HAP-1 (cell line): ENCODE measurements at places on chromosomes 11 and 22.

DNA sequence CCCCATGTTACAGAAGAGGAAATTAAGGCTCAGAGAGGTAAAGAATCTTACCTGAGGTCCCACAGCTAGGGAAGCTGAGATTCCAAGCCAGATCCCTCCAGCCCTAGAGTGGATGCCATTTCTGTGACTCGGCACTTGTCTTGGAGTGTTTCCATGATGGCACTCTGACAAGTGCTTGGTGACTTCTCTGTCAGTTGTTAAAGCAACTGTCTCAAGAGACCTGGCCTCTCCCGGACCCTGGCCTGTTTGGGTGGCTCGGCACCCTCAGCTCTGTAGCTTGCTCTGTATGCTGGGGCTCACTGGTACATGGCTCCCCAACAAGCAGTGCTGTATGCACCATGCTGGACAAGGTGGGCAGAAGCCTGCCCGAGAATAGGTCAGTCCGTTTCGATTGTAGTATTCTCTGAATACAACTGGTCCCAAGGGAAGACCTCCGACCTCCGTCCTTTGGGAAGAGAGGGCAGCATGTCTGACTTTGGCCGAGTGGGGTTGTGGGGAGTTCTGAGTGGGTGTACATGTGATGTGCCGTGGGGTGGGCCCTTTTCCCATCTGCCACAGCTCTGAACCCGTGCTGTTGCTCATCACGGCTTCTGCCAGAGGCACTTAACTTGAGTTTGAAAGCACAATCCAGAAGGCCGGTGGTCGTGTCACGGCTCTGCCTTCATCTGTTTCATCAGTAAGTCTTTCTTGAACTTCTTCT lies 12.4 kb downstream of the ACO2 start:
- no peak for DNase-seq

- DNase-seq = no peak
These were observed 99.7 kb upstream of the HSD17B12 start for GRCh38 chr11:43580735-43581369.

- no peak for DNase-seq
These were observed 8.4 kb downstream of the P2RY2 start for GRCh38 chr11:73226297-73227006.

DNA sequence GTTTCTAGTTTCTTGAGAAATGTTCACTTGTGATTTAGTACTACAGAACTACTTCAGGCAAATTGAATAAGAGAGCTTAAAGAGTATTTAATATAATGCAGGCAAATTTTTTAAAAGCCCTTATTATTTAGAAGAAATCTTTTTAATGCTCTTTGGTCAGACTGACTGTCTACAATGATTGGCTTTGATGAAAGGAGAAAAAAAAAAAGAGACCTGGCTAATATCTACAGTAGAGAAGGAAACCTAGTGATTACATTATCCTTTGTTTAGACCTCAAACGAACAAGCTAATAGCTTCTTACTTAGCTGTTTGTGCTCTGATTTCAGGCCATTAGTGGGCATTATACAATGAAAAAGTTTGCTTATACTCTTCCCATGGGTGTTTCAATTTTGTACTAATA lies 1043.1 kb downstream of the JRKL start:
- no peak for DNase-seq

DNA sequence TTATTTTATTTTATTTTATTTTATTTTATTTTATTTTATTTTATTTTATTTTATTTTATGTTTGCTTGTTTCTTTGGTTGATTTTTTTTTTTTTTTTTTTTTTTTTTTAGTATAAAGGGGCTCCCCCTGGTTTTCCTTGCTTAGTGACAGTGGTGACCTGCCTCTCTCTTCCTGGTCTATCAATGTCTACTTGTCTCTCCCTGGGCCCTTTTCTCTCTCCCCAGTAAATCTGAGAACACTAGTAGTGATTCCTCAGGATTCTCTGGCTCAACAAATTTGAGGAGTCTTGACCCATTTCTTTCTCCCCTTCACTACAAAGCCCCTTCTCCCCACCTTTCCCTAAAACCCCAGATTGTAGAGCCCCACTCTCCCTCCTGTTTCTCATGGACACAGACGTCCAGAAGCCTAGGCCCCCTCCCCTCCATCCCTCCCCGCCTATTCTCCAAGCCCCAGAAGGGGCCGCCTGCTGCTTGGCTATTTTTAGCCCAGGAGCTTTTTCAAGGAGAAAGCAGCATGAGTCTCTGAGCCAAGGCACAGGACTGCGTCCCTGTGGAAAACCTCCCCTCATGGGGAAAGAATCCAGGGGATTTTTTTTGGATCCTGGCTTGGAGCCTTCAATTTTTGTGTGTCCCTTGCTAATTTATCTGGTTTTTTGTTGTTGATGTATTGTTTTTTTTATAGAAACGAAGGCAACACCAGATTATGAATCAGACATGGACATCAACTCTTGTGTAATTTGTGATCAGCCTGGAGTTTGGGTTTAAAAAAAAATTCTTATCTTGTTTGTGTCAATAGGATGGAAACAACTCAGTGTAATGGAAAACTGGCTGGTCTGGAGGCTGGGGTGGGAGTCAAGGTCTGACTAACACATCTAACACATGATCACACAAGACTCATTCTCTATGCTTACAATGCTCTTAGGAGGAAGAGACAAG lies 17.5 kb upstream of the ACCSL start:
- DNase-seq = no peak
